ENCODE measurements at places on chromosomes 7 and 10.

- no peak for DNase-seq
Measured at GRCh38 chr10:54745436-54745835, 55.6 kb downstream of the PCDH15 start.

DNA sequence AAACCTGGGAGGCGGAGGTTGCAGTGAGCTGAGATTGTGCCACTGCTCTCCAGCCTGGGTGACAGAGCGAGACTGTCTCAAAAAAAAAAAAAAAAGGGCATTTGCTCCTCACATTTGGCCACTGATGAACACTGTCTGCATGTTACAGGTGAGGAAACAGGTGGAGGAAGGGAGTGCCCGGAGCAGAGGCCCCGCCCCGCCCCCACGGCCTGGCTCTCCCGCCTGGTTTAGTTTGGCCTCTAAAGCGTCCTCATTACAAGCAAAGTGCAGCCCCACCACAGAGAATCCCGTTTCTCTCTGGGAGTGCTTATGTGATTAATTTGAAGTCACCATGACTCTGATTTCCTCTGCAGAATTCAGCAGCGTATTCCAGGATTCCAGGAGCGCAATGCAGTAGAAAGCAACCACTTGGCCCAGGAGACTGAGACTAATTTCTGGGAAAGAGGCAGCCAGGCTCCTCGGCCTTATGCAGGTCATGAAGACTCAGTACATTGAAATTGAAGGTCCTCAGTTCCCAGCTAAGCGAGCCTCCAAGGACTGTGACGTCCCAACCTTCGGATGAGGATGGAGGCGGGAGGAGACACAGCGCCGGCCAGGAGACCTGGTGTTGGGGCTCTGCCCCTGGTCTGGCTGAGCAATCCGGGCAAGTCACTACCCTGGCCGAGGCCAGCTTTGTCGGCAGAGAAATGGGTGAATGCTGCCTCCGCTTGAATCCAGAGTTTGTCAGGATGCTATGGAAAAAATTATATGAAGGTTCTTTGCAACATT lies 44.7 kb downstream of the RBM17 start:
- no peak for DNase-seq

GRCh38 chr10:98316661-98317060 lies 48.7 kb upstream of the LOXL4 start:
- DNase-seq, result no peak

GRCh38 chr7:6375348-6376101 lies 72.2 kb downstream of the DAGLB start:
- DNase-seq, result no peak

- DNase-seq, result no peak
Measured at GRCh38 chr7:45146531-45147379, 10.8 kb upstream of the RAMP3 start.

GRCh38 chr7:122689346-122690109 lies 9.4 kb downstream of the RNF133 start:
- DNase-seq, result no peak

- no peak for DNase-seq
Measured at GRCh38 chr7:78662939-78663338, 790.5 kb downstream of the MAGI2 start.

DNA sequence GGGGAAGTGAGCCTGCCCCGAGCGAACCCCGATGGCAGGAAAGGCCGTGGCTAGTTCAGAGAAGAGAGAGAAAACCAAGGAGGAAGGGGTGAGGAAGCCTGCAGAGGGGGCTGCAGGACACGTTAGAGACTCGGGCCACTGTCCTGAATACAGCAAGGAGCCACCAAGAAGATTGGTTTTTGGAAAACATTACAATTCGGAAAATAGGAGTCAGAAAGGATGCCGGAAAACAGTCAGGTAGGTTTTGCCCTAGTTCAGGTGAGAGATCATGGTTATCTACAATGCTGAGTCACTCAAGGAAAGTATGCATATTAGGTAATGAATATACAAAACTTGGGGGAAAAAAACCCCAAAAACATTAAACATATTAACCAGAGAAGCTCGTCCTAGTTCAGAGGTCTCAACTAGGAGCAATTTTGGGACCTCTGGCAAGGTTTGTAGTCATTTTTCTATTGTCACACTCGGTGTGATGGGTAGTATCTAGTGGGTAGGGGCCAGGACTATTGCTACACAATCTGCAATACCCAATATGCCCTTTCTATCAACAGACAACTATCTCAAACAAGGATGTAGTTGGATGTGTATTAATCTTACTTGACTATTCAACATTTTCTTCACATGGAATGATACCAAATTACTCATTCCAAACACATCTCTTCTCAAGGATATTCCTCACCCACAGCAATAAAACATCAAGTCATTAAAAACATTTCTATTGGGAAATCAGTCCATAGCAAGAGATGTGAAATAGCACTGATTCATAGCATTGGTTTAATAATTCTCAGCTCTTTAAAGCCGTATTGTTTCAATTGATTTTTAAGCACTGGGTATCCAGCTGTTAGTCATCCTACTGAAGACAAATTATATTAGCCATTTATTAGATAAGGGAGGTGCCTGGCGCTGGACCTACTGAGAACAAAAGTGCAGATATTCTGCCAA lies 74.4 kb upstream of the RSU1 start:
- DNase-seq, result no peak

DNA sequence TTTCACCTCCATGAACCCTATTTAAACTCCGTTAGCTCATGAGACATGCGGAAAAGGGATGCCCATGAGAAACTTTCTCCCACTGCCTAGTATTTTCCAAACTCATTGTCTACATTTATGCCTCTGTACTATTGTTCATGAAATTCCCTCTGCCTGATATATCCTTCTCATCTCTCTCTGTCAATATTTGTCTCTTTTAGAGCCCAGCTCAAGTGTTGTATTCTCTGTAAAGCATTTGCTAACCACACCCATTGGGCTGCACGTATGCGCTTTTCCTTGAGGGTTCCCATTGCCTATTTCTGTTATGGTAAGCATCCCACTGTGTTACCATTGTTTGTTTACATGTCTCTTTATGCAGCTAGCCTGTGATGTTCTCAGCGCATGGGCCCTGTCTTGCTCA lies 211.4 kb downstream of the MDFIC start:
- DNase-seq, result no peak

- DNase-seq, result no peak
Measured at GRCh38 chr7:36598054-36598674, 126.1 kb downstream of the AOAH start.

- DNase-seq, result peak; percentile 35
Measured at GRCh38 chr7:44145479-44145968, 4.4 kb upstream of the MYL7 start.

- DNase-seq, result no peak
Measured at GRCh38 chr10:77550378-77550777, 87.2 kb downstream of the KCNMA1 start.

- no peak for DNase-seq
Measured at GRCh38 chr7:16889305-16889704, 7.5 kb upstream of the AGR3 start.

- no peak for DNase-seq
Measured at GRCh38 chr7:11203224-11203623, 229.6 kb downstream of the PHF14 start.

DNA sequence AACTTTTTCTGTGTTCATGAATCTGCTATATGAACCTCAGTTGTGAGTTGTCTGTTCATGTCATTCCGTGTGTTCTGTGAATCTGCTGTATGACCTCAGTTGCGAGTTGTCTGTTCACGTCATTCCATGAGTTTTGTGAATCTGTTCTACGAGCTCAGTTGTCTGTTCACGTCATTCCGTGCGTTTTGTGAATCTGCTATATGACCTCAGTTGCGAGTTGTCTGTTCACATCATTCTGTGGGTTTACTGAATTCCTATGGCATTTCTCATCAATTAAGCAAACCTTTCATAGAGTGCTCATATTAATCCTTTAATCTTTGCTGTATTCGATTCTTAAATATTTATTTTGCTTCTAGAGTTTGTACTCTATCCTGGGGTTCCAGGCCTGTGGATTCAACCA lies 150.6 kb downstream of the DIP2C start:
- DNase-seq, result no peak

DNA sequence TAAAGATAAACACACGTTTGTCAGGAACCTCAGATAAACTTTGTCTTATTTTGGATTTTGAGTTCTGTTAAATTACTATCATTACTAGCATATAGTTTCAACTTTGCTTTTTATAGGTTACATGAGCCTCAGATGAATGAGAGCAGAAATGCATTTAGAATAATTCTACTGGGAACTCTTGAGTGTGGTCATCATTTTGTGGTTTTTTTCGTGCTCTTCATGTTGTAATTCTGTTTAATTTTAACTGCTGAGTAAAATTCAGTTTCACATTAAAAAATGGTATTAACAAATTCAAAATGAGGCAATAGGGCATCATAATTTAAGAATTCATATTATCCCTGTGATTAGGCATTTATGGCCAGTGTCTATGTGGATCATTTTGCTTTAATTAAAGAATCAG lies 72.9 kb downstream of the GNAI1 start:
- DNase-seq, result no peak

GRCh38 chr10:109875151-109875568 lies 48.2 kb downstream of the XPNPEP1 start:
- DNase-seq, result no peak

DNA sequence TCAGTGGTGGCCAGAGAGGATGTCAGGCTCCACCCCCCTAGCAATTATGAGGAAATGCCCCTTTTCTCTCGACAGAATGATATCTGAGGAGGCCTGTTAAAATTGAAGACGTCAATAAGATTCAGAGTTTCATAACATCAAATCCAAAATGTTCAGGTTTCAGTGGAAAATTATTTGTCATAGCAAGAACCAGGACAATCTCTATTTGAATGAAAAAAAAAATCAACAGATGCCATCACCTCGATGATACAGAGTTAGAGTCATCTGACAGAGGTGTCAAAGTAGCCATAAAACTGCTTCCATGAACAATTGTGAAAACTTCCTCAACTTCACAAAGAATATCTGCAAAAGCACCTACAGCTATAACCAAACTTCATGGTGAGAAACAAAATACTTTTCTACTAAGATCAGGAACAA lies 7.7 kb downstream of the TMEM273 start:
- DNase-seq, result no peak

DNA sequence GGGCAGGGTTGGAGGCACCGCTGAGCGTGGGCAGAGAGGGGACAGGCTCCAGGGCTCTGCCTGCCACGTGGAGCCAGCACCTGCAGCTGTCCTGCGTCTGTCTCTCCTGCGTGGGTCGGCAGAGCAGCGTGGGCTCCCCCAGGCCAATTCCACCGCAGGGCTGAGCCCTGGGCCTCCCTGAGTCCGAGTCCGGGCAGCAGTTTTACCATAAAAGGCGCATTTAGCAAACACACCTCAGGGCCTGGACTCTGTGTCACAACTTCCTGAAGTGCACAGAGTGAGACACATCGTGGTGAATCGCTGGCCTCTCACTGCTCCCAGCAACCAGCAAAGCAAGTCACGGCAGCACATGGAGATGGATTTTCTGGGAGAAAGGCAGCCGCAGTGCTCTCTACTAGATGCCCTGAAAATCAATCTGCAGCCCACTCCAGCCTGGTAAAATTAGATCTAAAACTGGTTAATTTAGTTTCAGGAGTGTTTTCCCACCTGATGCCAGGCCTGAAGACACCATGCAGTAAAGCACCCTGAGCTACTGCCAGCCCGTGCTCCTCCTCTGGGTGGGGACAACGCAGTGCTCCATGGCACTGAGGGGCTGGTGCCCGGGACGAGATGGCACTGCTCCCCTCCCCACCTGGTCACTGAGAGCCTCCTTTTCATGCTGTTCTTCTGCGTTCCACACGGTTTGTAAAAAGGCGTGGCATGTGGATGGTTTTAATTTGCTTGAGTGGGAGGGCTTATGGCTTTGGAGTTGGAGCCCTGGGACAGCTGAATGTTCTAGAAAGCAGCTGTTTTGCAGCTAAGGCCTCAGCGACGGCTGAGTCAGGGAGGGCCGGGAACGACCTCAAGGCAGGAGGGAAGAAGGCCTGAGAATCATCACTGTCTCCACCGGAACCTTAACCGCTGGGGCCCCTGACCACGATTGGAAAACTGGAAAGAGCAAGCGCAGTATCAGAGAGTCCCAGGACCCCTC lies 336.9 kb downstream of the ADARB2 start:
- DNase-seq, result no peak

GRCh38 chr10:62136931-62137330 lies 131.7 kb downstream of the RTKN2 start:
- no peak for DNase-seq

- DNase-seq, result no peak
Measured at GRCh38 chr7:68925241-68925640, 673.0 kb upstream of the AUTS2 start.

DNA sequence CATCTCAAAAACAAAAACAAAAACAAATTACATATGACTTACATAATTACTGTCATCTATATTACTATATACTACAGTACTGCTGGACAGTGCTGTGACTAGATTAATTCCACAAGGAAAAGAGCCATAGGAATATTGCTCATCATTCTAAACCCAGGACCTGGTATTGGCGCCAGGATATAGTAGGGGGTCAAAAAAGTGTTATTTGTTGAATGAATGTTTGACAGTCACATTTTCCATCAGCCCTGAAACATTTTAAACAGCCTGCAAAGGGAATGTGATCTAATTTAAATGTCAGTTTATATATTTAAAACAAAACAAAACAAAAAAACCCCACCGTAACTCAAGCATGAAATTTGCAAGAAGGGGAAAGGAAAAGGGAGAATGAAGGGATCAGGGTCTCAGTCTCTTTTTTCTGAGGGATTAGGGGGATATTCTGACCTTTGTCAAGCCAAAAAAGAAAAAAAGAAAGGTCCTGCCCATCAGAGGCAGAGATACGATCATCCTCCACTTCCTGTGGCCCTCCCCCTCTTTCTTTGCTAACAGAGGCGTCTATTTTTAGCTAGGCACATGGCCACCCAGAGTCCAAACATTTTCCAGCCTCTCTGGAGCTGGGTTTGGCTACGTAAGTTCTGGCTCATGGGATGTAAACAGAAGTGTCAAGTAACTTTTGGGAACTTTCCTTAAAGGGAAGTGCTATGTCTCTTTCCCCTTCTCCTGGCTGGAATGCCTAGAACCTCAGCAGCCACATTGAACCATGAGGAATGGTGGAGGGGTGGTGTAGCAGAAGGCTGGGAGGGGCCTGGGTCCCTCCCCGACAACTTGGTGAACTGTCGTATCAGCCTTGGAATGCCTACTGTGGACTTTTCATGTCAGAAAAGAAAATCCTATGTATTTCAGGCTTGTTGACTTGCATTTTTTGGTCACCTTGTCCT lies 44.6 kb upstream of the DLG5 start:
- DNase-seq, result no peak

- no peak for DNase-seq
Measured at GRCh38 chr7:11341285-11341944, 367.7 kb downstream of the PHF14 start.

- DNase-seq, result no peak
Measured at GRCh38 chr7:7737674-7738073, 19.3 kb upstream of the RPA3 start.

Measured in germinal center (tissue), 1 donor.